Stimulated activated CD8-positive, alpha-beta memory T cell treated with anti-CD3 and anti-CD28 coated beads, Interleukin-15, amount 100 ng/mL, for 1 hour (primary cell): ENCODE measurements at places on chromosomes 7 and 10.

- no peak for DNase-seq
Measured at GRCh38 chr7:78747592-78747991, 705.9 kb downstream of the MAGI2 start.

DNA sequence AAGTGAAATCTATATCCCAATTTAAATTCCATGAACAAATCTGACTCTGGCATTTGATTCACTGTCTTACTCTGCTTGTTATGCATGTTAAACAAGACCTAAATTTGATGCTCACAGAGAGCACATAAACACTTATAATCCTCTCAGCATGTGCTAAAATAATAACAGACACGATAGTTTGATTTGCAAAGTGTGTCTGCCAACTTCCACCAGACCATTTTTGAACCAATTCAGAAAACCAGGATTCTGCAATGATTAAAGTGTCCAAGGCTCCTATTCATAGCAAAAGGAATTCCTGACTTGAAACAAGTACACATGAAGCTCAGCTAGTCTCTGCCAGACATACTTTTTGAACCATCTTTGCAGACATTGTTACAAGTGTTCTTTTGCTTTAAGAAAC is 11.2 kb downstream of the RBM20 start:
- DNase-seq, result no peak

DNA sequence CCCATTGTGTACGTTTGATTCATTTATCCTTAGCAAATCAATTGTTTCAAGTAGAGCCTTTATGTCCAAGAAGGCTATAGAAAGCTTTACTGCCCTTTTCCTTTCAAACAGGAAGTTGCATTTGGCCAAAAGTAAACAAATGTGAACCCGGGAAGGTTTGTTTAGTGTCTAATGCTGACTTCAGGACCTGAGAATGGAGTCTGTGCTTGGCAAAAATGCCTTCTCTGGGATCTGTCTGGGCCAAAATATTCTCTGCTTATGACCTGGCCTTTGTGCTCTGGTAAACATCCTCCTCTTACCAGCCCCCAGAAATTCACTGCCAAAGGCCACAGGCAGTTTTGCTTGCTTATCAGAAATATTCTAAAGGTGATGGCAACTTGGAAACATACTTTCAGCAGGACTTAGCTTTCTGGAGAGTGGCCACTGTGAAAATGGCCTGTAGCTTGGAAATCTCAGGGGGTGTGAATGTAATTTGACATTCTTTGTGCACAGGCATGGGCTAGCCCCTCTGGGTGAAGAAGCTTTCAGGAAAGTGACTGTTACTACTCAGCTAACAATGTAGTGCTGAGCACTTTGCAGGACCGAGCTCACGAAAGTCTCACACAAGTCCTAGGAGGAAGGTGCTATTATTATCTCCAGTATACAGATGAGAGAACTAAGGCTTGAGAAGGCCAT is 199.5 kb downstream of the PTEN start:
- no peak for DNase-seq

DNA sequence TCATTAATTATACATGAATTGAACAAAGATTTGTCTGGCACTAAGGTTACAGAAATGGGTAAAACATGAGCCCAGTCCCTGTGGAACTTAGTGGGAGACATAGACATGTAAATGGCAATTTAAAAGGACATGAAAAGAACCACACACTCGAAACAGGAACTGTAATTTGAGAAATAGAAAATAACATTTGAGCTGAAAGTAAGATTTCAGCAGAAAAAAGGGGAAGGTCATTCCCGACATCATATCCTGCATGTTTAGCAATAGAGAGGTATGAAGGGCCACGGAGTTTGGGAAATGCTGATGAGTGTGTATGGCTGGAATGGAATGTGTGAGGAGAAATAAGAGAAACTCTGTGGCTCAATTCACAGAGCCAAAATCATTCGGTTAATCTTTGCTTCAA is 175.4 kb upstream of the AHR start:
- no peak for DNase-seq

GRCh38 chr10:22754296-22754695 is 39.9 kb upstream of the PIP4K2A start:
- no peak for DNase-seq

DNA sequence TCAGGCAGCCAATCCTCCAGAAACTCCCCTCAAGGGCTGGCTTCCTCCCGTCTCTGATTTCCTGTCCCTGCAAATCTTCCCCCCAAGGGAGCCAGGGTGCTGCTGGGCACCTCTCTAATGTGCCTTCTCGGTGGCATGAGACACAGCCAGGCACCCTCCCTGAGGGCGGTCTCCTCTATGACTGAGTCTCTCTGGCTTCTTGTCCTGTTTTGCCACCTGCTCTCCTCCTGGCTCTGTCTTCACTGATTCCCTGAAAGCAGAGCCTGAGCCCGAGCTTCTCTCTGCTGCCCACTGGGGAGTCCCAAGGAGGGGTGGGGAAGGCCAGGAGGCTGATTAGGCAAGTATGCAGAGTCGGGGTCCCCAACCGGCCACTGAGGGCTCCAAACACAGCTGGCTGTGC is 60.4 kb upstream of the INSIG1 start:
- DNase-seq, result no peak

DNA sequence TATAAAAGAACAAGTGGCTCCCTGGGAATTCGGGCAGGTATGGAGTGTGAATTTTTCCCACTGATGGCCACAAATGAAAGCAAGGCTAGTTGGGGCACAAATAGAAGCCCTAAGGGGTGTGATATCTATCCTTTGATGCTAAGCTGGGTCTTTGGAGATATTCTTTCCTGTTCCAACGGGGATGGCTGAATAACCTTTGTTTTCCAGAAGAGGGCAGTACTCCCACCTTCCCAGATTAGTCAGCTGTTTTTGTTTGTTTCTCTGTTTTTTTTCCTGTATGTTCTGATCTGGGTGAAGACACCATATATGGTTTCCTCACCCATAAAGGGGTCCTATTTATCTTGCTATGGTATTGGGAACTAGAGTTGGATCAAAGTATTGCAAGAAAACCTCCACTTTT is 947.7 kb upstream of the SORCS1 start:
- no peak for DNase-seq

DNA sequence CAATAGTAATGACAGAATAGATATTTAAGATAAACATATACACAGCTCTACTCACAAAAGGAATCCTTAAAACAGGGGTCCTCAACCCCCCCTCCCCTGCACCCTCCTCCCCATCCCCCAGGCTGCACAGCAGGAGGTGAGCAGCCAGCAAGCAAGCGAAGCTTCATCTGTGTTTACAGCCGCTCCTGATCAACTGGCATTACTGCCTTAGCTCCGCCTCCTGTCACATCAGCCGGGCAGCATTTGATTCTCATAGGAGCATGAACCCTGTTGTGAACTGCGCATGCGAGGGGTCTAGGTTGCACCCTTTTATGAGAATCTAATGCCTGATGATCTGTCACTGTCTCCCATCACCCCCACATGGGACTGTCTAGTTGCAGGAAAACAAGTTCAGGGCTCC is 65.5 kb downstream of the SMURF1 start:
- DNase-seq, result no peak

DNA sequence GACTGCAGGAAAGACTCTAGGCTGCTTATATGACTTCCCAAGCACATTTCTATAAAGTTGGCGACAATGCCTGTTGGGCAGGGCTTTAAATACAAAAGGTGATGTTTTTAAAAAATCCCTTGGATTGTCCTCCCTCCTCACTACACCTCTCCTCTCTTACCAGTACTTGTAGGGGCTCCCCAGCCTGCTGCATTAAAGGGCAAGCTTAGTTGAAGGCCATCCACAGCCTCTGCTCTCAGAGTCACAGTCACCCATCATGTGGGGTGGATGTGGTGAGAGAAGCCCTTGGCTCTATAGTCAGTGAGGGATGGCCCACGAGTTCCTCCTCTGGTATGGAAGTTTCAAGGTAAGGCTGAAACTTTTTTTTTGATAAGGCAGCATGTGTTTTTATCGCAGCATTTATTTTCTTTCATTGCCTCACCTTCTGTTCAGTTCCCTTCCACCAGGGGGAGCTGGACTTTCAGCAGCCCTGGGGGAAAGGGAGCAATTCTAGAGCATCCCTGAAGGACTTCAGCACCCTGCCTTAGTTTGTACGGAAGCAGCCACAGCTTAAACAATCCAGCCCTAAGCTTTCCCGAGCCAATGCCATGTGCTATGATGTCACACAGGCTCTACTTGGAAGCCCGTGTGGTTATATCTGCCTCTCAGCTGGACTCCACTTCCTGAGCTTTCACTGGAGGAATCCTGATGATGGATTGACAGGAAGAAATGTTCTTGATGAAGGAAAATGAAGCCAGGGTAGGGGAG is 131.9 kb downstream of the CALCR start:
- no peak for DNase-seq

DNA sequence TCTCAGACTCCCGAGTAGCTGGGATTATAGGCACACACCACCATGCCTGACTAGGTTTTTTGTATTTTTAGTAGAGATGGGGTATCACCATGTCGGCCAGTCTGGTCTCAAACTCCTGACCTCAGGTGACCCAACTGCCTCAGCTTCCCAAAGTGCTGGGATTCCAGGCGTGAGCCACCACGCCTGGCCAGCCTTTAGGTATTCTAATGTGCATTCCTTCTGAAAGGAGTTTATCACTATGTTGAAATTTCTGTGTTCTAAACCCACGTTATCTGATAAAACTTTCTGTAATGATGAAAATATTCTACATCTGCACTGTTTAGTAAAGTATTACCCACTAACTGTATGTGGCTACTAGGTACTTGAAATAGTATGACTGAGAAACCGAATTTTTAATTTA is 110.6 kb upstream of the IMMP2L start:
- DNase-seq, result no peak

- DNase-seq, result no peak
Measured at GRCh38 chr7:155192961-155193640, 104.6 kb upstream of the INSIG1 start.
